Stromal cell of bone marrow (primary cell): ENCODE measurements at places on chromosomes 7 and 10.

GRCh38 chr7:150901160-150902035 lies 49.1 kb downstream of the AOC1 start:
- no peak for DNase-seq

- peak; percentile 58 for DNase-seq
Measured at GRCh38 chr10:36181426-36182178, 539.5 kb upstream of the FZD8 start.

GRCh38 chr10:20891338-20891714 lies 5.8 kb downstream of the NEBL start:
- no peak for DNase-seq

- no peak for DNase-seq
Measured at GRCh38 chr7:81158189-81158588, 239.3 kb upstream of the SEMA3C start.

DNA sequence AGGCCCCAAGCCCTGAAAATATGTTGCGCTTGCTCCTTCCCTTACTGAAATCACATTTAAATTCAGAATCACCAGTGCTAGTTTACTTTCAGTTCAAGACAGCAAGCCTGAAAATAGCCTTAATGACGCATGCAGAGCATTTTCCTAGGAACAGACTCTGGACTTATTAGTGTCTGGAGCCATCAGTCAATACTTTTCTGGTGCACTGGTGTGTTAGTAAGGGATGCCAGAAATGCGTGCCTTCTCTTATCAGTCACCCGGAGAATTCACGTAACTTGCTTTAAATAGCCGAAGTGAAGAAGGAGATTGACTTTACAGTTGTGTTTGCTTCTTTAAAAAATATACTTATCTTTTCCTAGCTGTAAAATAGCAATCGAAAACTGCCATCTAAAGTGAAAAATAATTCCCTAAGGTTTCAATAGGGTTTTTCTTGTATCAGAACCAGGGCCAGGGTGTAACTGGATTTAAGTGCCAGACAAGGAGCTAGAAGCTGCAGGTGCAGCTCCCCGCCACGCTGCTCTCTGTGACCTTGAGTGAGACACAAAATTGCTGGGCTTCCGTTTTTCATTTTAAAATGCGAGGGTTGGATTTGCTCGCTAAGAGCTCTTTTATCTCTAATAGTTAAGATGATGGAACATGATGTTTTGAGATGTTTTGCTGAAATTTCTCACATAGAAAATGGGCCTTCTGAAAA lies 177.8 kb downstream of the NSUN6 start:
- no peak for DNase-seq

DNA sequence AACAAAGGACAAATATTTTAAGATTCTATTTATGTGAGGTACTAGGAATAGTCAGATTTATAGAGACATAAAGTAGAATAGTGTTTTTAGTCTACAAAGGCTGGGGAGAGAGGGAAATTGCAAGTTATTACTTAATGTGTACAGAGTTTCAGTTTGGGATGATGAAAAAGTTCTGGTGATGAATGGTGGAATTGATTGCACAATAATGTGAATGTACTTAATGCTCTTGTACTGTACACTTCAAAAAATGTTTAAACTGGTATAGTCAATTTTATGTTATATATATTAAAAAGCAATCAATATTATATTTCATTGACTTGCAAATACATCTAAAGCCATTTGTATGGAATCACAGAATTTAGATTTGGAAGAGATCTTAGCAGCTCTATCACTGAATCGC lies 213.4 kb downstream of the PPP1R3A start:
- DNase-seq, result no peak

DNA sequence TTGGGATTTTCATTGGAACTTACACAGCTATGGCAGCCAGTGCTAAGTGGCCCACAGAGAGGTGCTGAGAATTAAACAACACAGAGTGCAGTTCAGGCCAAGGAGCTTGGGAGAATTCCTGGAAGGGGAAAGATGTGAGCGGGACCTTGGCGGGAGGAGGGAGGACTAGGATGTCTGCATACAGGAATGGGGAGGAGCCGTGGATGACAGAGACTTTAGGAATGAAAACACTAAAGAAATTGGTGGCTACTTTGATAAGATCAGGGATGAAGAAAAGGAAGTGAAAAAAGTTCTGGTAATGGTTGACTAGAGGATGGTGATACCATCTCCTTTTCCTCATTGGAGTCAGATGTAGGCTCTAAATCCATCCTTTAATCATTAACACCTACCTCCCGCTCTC lies 234.2 kb upstream of the FZD8 start:
- DNase-seq, result no peak

GRCh38 chr10:78870458-78870857 lies 198.3 kb upstream of the ZMIZ1 start:
- no peak for DNase-seq

DNA sequence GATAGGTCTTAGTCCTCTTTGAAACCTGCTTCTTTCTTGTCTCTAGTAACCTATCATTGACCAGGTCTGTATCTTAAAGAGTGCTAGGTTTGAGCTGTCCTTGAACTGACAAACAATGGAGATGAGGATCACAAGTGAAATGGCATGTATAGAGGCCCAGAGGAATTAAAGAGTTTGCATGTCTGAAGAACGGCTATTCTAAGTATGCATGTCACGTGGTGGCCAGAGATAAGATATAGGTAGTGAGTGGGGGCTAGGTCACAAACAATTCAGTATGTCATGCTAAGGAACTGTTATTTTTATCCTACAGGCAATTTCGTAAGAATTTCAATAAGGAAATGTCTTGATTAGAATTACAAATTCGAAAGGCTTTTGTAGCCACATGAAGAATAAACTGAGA lies 95.3 kb downstream of the SUGCT start:
- no peak for DNase-seq

GRCh38 chr7:3043544-3044371 lies at the start of gene CARD11:
Gene CARD11, minus strand, starts transcription at chr7:3043867. Its CDS starts 85,361 bp downstream, at chr7:2958506.
- DNase-seq, result no peak

GRCh38 chr7:1372063-1372462 lies 87.2 kb downstream of the MICALL2 start:
- DNase-seq, result no peak

DNA sequence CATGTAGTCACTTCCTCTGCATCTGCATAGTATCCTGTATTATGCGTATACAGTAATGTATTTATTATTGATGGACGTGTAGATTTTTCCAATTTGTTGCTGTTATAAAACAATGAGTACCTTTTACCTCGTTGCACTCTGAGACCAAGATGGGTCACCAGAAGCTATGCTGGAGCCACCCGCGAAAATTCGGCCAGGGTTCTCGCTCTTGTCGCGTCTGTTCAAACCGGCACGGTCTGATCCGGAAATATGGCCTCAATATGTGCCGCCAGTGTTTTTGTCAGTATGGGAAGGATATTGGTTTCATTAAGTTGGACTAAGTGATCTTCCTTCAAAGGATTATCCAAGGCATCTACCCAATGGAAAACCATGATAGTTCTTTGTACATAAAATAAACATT lies 1.0 kb downstream of the PSMC2 start:
- no peak for DNase-seq

GRCh38 chr10:75358835-75359421 lies 42.6 kb downstream of the ZNF503 start:
- peak; percentile 54 for DNase-seq

DNA sequence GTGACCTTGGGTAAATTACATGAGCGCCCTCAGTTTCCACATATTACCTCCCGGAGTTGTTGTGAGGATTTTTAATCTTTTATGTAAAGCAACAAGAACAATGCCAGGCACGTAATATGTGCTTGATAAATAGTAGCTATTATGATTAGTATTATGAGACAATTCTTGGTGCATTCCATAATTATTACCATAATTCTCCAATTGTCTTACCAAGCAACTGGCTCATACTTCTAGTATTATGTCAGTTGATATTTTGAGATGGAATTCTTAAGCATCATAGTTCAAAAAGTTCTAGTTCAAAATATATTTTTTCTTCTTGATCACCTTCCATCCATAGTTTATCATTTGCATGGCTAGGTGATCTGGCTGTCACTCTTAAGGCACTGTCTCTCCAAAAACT lies 259.0 kb downstream of the BBS9 start:
- no peak for DNase-seq

DNA sequence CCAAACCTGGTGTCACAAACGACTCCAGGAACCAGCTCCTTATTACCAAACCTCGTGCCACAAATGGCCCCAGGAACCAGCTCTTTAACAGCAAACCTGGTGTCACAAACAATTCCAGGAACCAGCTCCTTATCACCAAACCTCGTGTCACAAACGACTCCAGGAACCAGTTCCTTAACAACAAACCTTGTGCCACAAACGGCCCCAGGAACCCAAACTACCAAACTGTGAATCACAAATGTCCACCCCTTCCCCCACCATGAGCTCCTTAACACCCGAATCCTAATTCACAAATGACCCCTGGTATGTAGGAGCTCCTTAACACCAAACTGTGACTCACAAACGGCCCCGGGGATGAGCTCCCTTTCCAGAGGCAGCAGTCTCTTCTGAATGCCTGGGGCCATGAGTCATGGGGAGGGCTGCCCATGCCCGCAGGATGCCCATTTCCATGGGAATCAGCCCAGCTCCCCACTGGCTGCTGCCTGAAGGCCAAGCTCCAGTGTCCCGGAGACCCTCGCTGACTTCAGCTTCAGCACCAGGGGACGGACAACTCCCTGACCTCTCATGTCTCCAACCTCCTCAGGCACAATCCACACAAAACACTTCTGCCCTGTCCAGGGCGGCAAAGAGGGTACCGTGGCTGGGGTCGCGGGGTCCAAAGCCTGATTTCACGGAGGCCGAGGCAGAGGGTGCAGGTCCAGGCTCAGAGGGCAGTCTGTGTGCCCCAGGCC lies 213.1 kb downstream of the ELFN1 start:
- DNase-seq, result peak; percentile 79

DNA sequence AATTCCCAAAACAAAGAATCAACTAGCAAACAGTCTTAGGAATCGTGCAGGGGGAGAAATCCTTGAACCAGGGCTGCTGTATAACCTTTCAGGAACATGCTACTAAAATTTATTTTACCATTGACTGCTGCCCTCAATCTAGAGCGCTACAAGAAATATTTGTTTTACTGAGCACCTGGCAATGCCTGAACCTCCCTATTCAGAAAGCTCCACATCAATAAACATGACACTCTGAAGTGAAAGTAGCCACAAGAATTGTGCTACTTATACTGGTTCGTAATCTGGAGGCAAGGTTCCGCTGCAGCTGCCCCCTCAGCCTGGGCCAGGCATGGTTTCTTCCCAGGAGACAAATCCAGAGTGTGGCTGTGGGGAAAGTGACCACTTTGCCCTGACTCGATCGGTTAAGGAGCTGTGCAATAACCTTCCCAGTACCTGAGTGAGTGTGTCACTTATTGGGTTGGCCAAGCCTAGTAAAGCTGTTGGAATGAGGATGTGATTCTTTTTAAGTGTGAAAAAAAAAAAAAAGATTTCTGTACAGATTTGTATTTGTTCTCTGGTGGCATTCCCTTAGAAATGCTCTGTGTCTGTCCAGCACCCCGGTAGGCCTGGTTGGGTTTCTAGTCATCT lies 7.7 kb downstream of the VWA2 start:
- DNase-seq, result no peak

GRCh38 chr10:22765660-22766547 lies 51.5 kb upstream of the PIP4K2A start:
- DNase-seq, result no peak

- no peak for DNase-seq
Measured at GRCh38 chr10:71393841-71394475, 2.8 kb upstream of the CDH23 start.
